ENCODE measurements at places on chromosomes 4 and X.

GRCh38 chr4:3749081-3749480 is 17.1 kb upstream of the ADRA2C start:
- DNase-seq: no peak

DNA sequence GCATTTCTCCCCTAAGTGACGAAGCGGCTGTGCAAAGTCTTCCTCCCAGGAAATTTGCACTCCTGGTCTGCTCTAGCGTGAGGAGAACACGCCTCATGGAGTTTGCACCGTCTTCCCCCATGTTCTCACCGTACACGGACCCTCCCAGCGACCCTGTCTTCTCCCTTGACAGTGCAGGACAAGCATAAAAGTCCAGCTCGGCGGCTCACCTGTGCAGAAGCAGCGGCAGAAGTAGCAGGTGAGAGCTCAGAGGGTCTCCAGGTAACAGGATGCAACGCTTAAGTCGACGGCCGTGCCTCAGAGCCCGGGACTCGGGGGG is 314 bp downstream of the P2RY8 start:
- no peak for DNase-seq

DNA sequence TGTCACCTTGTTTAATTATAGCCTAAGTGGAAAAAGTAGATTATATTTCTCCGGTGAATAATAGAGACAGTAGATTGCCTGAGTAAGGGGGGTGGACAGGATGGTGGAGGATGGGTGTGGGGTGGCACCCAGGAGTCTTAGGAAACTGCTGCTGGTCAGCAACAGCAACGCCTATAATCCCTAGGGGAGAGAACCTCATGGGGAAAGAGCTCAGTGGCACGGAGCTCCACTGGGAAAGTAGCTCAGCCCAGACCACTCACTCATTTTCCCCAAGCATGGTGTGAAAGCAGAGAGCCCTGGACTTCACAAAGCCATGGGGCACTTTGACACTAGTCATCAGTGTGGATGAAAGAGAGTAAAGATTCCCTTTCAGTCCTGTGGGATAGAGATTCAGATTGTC is 31.1 kb downstream of the METTL14 start:
- no peak for DNase-seq

- DNase-seq: no peak
Measured at GRCh38 chrX:53584891-53585290, 101.6 kb downstream of the HUWE1 start.

GRCh38 chr4:82266345-82266744 is 107.4 kb downstream of the HNRNPD start:
- no peak for DNase-seq

DNA sequence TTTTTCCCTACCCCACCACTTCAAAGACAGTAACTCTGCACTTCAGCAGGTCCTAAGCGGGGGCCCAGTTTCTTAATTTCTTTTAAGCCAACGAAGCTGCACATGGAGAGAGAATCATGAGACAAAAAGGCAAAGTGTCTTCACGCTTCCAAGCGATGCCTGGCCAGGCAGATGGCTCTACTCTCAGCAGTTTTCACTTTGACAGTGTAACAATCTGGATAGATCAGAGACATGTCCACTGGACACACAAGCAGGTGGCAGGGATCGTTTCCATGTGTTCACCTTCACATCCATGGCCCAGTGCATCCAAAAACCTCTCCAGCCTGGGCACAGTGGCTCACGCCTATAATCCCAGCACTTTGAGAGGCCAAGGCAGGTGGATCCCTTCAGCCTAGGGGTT is 27.8 kb downstream of the PPP2R2C start:
- no peak for DNase-seq

DNA sequence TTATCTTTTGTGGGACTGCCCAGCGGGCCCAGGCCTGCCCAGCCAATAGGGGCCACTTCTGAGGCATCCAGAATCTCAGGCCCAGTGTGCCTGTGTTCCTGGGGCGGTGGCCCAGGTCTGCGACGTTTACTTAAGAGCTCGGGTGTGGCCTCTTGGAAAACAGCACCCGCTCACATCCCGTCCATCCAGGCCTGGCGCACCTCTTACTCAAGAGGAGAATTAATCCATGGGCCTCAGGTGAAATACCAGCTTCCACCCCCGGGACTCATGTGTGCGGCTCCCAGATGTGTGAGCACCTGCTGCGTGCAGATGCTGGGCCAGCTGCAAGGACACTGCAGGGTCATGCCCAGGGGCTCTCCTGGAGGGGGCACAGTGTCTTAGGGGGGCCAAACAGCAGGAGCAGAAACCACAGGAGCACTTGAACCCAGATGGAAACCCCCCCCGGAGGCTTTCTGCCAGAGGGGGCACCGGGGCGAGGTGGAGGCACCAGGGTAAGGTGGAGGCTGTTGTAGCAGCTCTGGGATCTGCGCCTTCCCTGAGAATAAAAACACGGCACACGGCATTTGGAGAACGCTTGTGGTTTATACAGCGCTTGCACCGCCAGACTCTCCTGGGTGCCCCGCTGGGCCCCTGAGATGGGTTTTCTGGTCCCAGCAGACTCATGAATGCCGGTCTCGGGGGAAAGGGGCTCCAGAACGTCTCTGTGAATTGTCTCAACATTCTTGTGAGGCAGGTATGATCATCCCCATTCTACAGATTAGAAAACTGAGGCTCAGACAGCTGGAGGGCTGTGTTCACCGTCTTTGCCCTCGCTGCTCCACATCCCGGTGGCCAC is 2.8 kb downstream of the PSAPL1 start:
- DNase-seq: no peak

DNA sequence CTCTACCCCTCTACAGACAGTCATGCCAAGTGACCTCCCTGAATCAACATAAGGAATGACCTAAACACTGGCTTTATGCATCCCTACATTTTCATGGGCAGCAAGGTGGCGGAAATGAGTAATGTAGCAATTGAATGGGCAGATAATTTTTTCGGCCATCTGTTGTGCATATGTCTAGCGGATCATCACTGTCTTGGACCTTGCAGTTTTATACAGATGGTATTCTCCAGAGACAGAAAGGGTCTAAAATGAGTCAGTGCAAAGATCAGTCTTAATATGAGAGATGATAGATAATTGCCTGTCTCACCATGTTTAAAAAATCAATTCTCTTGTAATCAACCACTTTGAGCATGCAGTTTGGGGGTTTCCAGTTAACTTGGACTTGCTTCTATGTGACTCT is 177.3 kb upstream of the DKK2 start:
- DNase-seq: peak; percentile 73

GRCh38 chr4:2646396-2647149 is 109.6 kb downstream of the TNIP2 start:
- no peak for DNase-seq

GRCh38 chrX:81411517-81411916 is 209.6 kb downstream of the SH3BGRL start:
- no peak for DNase-seq

GRCh38 chr4:163810755-163811154 is 316.3 kb downstream of the TMA16 start:
- DNase-seq: no peak

DNA sequence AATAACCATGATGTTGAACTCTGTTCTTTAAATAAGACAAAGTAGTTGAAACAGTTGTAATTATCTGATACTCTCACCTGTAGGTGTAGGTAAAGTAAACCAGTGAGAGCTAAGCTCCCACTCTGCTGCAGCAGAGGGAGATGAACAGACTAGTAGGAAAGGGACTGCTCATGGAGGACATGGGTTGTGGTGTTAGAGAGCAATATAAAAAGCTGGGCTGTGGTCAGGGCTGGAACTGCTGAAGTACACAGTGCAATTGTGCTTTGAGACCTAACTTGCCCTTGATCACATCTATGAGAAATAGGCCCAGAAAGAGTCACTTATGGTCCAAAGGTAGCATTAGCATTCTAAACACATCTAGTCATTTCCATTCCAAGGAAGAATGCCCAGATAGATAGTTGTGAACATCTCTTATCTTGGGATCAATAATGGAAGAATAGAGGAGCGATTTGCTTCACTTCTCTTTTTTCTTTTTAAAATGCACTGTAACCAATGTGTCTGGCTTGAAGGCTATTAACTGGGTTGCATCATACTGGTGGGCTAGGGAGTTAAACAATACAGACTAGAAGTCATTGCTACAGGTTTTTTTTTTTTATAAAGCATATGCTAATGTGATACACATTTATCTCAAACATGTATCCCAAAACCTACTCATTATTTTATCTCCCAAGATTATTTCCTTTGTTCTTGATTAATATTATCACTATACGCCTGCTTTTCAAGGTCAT is 251.3 kb upstream of the CENPE start:
- no peak for DNase-seq

DNA sequence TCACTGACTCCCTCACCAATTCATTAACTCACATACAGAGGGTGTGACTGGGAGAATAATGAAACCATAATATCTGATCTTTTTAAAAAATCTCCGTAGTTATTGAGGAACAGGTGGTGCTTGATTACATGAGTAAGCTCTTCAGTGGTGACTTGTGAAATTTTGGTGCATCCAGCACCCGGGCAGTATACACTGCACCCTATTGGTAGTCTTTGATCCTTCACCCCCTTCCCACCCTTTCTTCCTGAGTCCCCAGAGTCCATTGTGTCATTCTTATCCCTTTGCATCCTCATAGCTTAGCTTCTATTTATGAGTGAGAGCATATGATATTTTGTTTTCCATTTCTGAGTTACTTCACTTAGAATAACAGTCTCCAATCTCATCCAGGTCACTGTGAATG is 1143.8 kb downstream of the PCDH19 start:
- DNase-seq: no peak

DNA sequence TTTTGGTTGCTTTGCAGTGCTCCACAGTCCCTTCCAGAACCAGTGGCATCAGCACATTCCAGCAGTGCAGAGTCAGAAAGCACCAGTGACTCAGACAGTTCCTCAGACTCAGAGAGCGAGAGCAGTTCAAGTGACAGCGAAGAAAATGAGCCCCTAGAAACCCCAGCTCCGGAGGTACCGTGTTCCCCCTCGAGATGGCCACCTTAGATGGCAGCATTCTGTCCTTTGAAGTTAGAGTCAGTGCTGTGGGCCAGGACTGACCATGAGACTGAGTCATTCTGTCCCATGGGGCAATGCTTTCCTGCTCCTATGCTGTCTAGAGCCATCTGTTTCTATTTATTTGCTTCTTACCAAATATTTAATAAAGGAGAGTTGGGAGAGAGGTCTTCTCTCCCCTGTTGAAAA is 112.3 kb downstream of the KLHL8 start:
- DNase-seq: peak; percentile 86

DNA sequence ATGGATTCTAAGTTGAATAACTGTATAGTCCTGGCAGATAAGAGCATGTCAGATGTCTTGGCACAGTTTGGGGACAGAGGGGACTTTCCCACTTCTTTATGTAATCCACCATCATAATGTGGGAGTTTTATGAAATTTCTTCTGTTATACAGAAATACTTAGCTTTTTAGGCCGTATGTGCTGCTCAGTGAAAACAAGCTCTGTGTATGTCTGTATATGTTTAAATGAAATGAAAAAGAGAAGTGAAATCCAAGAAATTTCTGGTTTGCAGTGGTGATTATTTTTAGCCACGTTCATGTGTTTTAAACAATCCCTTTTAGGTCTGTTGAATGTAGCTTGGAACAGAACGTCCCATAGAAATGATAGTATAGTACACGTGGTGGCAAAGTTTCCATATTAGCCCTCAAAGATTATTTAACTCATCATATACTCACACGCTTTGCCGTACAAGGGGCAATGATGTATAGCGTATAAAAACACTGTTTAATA is 41.0 kb downstream of the GAB1 start:
- DNase-seq: no peak

DNA sequence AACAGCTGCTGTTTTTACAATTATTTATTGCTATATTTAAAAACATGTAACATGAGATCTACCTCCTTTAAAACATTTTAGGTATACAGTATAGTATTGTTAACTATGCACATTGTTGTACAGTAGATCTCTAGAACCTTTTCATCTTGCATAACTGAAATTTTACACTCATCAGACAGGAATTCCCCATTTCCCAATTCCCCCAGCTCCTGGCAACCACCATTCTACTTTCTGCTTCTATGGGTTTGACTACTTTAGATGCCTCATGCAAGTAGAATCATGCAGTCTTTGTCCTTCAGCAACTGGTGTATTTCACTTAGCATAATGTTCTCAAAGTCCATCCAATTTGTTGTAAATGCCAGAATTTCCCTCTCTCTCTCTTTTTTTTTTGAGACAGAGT is 9.7 kb upstream of the LSM6 start:
- peak; percentile 89 for DNase-seq

GRCh38 chr4:74426101-74426500 is 18.8 kb upstream of the AREG start:
- DNase-seq: peak; percentile 32

DNA sequence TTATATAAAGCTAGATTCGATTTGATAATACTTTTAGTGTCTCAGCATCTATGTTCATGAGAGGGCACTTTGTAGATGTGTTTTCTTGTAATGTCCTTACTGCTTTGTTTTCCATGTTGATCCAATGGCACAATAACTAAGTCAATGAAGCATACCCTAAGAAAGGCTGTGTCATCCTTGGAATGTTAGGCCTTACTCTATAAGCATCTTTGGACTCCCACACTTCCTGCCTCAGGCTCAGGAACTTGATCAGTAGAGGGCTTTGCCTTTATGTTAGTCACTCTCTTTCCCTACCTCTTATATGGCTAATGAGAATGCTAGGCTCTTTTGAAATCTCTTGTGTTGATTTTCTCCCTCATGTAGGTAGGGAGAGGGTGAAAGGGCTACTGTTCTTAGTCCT is 33.2 kb upstream of the EDA2R start:
- DNase-seq: no peak

- no peak for DNase-seq
Measured at GRCh38 chrX:141969706-141970105, 66.0 kb downstream of the MAGEC1 start.

DNA sequence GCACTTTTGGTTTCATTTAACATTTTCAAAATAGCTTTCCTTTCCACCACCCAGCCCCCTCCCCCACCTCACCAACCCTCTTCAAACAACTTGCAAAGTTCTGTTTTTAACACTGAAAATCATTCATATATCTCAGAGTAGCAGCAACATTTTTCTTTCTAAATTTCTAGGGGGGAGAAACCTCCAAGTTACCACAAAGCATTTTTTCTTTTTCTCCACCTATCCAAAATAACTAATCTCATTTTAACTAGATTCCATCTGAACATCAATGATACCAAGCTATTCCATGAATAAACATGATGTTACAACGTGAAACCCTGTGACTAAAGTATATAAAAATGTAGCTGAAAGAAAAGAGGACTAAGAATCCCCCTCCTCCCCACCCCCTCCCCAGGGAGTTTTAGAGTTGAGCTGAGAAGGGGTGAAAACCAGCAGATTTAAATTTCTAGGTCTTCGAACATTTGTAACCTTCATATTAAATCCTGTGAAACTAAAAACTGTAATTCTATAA is 5.2 kb downstream of the LDB2 start:
- peak; percentile 59 for DNase-seq

GRCh38 chr4:108001540-108002135 is 11.9 kb downstream of the HADH start:
- no peak for DNase-seq

GRCh38 chr4:100898844-100899243 is 381.0 kb upstream of the EMCN start:
- no peak for DNase-seq

Measured in AG10803 (cell line).